Tibial nerve (tissue), 4 donors: ENCODE measurements at places on chromosomes 5 and 9. TPM values are rescaled to one million over a fixed set of nuclear protein-coding genes. Genes with fewer than 3 reads are reported as not detected.

DNA sequence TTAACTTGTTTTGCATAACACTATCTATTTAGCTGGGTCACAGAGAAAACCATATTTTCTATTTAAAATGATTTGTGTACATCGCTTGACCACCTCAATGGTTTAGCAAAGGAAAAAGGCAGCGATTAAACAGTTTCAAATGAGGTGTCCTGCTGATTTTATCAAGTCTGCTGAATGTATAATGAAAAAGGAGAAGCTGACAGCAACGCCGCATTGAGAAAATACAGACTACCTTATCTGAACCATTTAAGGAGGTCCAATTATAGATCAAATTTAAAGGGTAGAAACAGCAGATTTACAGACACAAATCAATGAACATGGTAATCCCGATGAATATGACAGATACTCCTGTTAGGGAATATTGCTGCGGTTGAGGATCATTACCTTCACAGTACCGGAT is 29.6 kb downstream of the PSMB7 start:
- H3K4me3 ChIP-seq: no peak overlapping the region
- no peaks in the 10 kb centered on the region for H3K27me3 ChIP-seq
- no peaks in the 10 kb centered on the region for H3K4me1 ChIP-seq
- no peak overlapping the region for H3K27ac ChIP-seq
- DNase-seq: no peak

- DNase-seq: no peak
- no peaks in the 10 kb centered on the region for H3K27me3 ChIP-seq
- H3K36me3 ChIP-seq: no peaks in the 10 kb centered on the region
- H3K27ac ChIP-seq: no peak overlapping the region
- H3K4me3 ChIP-seq: no peak overlapping the region
- no peaks in the 10 kb centered on the region for H3K4me1 ChIP-seq
Observed at GRCh38 chr5:79168031-79168430, 56.4 kb downstream of the BHMT start.

DNA sequence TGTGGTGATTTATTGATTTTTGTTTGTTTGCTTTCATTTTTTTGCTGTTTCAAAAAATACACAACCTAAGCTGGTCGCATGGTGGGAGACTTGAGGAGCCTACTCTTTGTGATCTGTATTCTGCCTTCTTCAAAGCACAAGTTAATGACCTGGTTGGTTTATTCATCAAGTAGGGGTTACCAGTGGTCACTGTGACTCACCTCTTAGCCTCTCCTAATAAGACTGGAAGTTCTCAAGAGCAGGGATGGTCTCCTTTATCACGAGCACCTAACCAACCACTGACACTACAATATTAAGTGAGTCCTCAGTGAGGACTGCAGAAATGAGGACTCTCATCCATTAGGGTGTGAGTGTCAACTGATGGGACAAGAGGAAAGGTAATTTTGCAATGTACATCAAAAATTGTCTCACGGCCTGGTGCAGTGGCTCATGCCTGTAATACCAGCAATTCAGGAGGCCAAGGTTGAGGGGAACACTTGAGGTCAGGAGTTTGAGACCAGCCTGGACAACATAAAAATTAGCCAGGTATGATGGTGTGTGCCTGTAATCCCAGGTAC is 13.6 kb upstream of the MTMR12 start:
- no peak overlapping the region for H3K4me3 ChIP-seq
- no peaks in the 10 kb centered on the region for H3K4me1 ChIP-seq
- no peaks in the 10 kb centered on the region for H3K27me3 ChIP-seq
- no peak overlapping the region for H3K27ac ChIP-seq

DNA sequence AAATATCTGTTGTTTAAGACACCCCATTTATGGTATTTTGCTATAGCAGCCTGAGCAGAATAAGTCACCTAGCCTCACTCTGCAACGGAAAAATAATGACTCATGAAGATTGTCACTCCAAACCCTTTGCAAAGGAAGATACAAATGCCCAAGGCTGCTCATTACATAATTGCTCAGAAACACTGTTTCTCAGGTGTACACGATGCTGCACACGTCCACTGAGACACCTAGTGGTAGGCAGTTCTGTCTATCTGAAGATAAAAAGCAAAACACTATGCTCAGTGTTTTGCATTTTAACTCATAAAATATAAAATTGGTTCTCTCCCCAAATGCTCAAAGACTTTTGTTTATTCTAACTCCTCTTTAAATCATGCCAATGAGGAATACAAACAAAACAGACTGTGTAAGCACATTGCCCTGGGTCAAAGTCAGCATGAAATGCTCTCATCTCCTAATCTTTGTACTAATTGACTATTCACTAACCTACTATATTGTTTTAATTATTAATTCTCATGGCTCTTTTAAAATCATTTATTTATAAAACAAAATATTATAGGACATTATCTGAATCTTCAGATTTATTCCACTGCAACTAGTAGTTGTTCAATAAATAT is 7.7 kb upstream of the TSLP start:
- no peaks in the 10 kb centered on the region for H3K4me1 ChIP-seq
- no peak overlapping the region for H3K27ac ChIP-seq
- DNase-seq: no peak

DNA sequence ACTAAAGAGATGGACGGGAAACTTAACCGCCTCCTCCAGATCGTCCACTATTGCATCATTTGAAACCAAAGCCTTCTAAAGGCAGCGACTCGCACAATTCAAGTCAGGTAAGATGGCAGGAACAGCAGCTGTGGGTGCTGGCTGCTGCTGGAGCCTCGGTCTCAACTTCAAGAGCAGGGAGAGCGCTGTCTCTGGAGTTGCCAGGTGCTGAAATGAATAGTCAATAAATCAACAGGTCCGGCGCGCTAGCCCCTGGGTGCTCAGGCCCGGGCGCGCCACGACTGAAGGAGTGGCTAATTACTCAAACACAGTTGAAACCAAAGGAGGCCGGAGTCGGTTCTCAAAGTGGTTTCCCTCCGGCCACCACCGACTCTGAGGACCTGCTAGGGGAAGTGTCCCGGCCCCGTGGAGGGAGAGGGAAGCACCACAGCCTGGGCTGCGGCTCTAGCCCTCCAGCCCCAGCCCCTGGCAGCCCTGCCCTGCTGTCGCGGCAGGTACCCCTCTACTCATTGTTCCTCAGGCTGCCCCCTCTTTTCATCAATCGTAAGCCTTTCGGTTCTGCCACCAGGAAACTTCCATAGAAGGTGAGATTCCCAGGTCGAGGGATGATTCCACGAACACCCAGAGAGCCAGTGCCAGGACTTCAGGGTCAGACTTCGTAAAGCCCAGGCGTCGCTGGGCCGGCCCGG is 804 bp downstream of the TTC39B start:
- H3K4me1 ChIP-seq: peaks cover 14% of the 10 kb centered on the region
- H3K4me3 ChIP-seq: peak overlapping the region; percentile 83
- H3K36me3 ChIP-seq: no peaks in the 10 kb centered on the region
- H3K27ac ChIP-seq: peak overlapping the region; percentile 75
- no peaks in the 10 kb centered on the region for H3K27me3 ChIP-seq

DNA sequence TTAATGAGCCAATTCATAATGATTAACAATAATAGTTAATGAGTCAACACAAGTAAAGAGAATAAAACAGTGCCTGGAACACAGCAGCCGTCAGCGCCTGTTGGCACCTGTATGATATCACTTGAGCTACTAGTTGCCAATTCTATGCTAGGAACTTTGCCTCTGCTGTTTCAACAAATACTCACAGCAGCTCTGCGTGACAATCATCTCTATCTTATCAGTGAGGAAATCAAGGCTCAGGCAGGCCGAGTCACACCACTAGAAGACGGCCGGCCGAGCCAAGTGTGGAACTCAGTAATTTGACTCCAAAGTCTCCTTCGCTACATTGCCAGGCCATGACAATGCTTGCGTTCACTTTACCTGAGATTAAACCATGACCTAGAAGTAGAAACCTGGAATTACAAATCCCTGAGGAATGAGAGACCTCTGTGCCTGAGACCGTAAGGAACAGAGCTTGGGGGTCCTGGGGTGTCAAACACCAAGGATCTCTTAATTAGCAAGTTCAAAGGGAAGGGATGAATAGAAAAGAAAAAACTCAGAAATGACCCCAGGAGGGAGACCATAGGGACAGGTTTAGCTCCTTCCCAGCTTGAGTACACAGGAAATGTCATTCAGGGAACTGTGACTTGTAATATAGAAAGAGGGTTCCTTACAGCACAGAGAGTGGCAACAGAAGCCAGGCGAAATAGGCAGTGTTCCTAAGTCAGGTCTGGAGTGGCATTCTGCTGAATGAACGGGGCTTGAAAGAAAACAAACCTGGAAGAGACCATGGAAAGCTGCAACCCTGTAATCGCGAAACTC is 109.1 kb downstream of the SUSD1 start:
- H3K27ac ChIP-seq: no peak overlapping the region
- no peak overlapping the region for H3K4me3 ChIP-seq
- peaks cover 41% of the 10 kb centered on the region for H3K4me1 ChIP-seq
- no peaks in the 10 kb centered on the region for H3K36me3 ChIP-seq

DNA sequence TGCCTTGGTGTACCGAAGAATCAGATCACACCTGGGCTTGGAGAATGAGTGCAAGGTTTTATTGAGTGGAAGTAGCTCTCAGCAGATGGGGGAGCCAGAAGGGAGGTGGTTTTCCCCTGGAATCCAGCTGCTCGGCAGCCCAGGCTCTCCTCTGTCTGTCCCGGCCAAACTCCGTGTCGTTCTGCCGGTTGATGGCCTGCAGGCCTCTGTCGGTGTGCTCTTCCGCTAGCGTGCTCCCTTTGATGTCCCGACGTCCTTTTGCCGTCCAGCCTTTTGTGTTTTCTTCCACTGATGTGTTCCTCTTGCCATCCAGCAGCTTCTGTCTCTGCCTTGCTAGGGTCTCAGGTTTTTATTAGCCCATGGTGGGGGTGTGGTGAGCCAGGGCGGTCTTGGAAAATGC is 28.0 kb upstream of the MIER3 start:
- H3K4me3 ChIP-seq: no peak overlapping the region
- no peaks in the 10 kb centered on the region for H3K4me1 ChIP-seq
- no peak for DNase-seq
- H3K27ac ChIP-seq: no peak overlapping the region

PDZD2 gene
- 106 TPM for total RNA-seq

NTNG2 gene
- 21.4 TPM for total RNA-seq

DNA sequence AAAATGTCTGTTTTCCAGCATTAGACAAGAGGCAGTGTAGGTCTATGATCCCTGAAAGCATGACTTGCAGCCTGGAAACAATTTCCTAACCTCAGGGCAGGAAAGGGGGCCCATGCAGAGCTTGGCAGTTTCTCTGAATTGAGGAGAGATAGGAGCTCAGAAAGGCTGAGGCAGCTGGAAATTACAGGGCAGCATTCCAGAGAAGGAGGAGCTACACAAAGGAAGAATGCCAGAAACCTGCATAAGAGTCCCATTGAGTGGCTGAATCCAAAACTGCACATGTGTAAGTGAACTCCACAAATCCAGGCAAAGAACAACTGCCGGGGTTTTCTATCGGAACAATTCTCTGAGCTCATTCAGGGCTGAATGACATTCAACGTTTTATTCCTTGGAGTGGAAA is 346.8 kb downstream of the PIK3R1 start:
- no peaks in the 10 kb centered on the region for H3K4me1 ChIP-seq
- H3K27ac ChIP-seq: no peak overlapping the region
- H3K4me3 ChIP-seq: no peak overlapping the region
- no peaks in the 10 kb centered on the region for H3K27me3 ChIP-seq
- peak; percentile 43 for DNase-seq
- no peaks in the 10 kb centered on the region for H3K36me3 ChIP-seq

DNA sequence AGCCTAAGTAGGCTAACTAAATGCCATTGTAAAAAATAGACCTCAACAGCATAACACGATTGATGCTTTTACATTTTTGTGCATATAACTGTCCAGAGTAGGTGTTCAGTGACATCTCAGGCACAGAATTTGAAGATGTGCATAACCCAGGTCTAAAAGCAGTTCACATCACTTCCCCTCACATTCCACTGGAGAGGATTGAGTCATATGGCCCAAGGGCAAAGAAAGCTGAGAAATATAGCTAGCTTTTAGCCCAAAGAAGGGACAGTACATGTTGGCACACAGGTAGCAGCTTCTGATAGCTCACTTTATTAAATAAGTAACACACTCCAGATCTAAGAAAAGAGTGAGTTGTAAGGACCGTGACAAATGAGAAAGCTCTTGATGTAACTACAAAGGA is 2259.5 kb upstream of the WWC1 start:
- no peak overlapping the region for H3K4me3 ChIP-seq
- H3K4me1 ChIP-seq: no peaks in the 10 kb centered on the region
- H3K27me3 ChIP-seq: no peaks in the 10 kb centered on the region
- no peak for DNase-seq
